ENCODE measurements at places on chromosomes 6 and 20.

- peak; percentile 50 for DNase-seq
Observed at GRCh38 chr20:37697314-37697713, 3.5 kb downstream of the CTNNBL1 start.

DNA sequence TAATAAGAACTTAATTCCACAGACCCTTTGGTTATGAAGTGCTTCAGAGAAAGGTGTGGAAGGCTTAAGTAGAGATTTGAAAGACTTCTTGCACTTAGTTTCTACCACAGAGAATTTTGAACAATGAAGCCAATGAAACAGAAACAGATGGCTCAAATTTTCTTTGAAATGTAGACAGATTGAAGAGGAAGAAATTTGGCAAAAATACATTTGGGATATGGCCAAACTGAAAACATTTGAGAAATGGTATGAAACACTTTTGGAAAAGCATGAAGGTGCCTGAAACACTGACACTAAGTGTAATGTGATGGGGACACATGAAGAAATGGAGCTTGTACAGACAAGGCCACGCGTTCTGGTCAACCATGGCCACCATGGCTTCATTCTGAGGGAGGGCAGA is 272.4 kb upstream of the EXOC2 start:
- DNase-seq = no peak

- DNase-seq = no peak
Observed at GRCh38 chr6:43810965-43811732, 41.1 kb downstream of the VEGFA start.

GRCh38 chr20:33693741-33694638 is 7.8 kb upstream of the E2F1 start:
- DNase-seq = no peak

DNA sequence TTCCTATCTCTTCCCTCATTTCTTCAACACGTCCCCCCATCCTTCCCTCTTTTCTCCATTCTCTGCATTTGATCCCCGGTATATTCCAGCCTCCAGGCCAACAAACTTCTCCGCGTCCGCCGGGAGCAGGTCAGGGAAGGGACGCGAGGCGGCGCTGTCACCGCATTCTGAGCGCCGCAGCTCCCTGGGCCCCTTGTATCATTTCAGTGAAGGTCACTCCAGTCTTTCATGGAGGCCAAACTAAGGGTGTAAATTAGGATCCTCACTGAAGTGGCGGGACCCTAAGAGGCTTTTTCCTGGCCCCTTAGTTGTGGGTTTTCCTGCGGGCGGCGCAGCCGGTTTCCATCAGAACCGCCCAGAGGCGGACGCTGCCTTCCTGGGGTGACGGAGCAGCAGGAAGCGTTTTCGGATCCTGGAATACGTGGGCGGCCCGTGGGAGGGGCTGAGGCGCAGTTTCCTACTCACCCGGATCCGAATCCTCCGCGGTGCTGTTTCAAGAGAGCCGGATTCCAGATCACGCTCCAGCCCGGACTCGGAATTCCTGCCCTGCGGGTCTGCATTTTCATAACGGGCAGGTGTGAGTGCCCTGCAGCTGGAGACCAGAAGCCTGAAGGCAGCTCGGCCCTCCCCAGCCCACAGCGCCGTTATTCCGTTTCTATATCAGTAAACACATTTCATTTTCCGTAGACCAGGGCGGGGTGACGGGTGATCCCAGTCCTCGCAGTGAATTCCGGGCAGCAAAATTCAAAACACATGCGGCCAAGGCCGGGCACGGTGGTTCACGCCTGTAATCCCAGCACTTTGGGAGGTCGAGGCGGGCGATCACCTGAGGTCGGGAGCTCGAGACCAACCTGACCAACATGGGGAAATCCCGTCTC is 3.6 kb upstream of the MICA start:
- DNase-seq = peak; percentile 51

DNA sequence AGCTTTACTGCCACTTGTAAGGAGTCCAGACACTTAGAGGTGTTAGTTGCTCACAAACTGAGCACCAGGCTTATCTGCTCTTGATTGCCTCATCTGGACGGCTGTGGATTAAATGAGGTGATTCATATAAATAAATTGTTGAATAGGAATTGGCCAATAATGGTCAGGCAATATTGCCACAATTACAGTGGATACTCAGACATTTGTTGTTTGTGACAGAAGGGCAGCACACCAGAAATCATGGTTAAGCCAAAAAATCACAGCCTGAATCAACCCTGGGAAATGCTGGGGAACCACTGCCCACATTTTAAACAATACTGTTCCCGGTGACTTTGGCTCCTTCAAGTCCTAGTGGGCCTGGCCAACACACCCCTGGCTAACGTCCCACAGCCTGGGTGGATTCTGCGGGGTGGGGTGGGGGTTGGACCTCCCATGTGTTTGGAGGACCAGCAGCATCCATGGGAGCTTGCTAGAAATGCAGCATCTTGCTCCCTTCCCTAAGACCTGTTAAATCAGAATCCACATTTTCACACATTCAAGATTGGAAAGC is 29.5 kb upstream of the SPDEF start:
- no peak for DNase-seq

DNA sequence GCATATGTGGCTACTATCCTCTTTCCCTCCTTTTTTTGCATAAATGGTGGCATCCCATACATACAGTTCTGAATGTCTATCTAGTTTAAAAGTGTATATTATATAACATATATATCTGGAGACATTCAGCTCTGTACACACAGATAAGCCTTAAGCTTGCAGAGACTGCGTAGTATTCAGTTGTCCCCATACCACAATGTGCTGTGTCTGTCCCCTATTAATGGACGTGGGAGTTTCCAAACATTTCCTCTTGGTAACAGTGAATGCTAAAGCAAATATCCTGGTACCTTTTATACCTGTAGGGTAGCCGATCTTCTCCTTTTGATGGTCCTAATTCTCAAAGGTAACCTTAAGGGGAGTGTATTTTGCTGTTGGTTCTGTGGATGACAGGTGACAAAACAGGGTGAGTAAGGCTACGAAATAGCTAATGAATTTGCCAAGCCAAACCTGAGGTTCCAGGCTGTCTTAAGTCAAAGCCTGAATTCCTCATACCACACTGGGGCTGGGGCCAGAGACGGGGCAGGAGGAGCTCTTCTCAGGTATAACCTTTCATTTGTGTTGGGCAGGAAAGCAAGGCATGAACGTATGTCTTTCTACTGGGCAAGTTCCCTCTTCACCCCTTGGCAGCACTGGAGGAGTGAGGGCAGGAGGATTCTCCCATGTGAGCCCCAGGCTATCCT is 7.8 kb upstream of the C2 start:
- no peak for DNase-seq

- DNase-seq = no peak
Observed at GRCh38 chr20:24816907-24817306, 132.2 kb upstream of the CST7 start.

DNA sequence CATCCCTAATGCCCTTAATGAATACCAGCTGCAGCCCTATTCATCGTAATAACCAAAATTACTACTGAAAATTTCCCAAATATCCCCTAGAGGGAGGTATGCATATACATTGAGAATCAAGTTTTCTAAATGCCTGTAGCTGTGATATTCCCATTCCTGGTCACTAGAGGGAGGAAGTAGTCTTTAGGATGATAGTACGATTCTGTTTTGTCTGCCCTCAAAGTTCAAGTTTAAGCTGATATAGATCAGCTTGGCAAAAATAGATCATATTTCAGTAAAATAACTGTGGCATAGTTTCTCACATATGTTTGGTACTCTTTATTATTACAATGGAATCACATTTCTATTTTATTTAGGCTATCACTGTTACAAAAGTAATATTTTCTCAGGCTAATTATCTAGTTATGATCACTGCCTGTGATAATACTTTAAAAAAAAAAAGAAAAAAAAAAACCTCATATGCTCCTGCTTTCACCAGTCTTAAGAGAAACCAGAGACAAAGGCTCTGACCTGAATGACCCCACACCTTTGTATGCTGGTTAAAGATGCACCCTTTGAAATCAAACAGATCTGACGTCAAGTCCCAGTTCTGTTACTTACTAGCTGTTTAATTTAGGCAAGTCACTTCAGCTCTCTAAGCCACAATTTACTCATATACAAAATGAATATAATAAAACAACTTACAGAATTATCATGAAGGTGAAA is 11.0 kb downstream of the TSPYL1 start:
- DNase-seq = no peak

DNA sequence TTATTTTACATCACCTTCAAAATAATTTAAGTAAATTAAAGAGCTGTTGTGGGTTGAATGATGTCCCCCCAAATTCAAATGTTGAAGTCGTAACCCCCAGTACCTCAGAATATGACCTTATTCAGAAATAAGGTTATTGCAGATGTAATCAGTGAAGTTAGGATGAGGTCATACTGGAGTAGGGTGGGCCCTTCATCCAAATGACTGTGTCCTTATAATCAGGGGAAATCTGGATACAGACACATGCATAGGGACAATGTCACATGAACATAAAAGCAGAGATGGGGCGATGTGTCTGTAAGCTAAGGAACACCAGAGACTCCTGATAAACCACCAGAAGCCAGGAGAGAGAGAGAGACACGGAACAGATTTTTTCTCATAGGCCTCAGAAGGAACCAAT is 13.3 kb upstream of the IL20RA start:
- no peak for DNase-seq

GRCh38 chr20:24669701-24670100 is 200.3 kb downstream of the SYNDIG1 start:
- DNase-seq = no peak

DNA sequence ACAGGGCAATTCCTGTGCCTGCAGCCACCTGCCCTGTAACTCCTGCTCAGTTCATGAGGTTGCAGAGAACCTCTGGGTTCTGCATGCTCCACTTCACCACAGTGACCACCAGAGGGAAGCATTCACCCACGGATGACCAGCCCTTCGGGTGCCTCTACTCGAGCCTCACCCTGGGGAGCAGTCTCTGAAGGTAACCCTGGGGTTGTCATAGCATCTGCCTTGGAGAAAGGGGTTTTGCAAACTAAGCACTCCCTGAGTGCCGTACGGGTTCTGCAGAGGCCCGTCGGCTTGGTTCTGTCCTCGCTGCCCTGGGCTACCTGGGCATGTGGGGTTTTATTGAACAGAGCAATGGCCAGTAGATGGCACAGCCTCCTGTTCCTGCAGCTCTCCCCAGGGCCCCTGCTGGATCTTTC is 10.2 kb upstream of the CST5 start:
- DNase-seq = peak; percentile 51

DNA sequence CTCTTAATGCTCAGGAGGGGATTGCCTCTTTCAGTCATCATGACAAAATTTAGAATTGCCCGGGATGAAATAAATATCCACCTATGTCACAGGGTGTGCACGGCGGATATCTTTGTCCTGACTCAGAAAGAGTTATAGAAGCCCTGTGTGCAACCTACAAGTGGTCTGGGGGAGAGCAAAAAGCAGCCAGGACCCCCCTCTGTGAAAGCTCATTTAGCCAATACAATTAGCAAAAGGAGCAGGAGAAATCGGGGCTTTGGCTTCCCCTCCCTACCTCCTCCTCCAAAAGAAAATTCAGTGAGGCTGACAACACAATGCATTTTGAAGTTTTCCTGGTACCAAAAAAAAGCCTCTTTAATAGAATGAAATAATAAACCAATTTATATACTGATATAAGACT is 21.8 kb downstream of the FOXA2 start:
- DNase-seq = no peak

DNA sequence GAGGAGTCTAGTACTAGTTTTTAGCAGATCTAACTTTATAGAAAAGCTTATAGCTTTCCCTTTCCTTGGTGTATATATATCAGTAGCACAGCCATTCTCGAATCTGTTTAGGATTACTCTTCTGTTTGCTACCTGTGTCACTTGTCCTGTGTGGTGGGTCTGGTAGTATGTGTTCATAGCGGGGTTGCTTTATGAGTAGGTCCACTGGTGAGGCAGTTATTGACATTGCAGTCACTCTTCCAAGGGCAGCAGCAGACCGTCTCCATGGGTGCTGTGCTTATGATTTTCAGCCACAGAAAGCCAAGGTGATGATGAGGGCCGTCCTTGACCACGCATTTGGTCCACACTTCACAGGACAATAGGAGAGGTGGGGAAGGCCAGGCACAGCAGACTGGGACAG is 171.5 kb downstream of the CDKAL1 start:
- DNase-seq = no peak

- DNase-seq = no peak
Observed at GRCh38 chr20:36305602-36306551, at the start of gene DLGAP4. Gene DLGAP4, plus strand, starts transcription at chr20:36306339. Its CDS starts 125,379 bp downstream, at chr20:36431718.

- DNase-seq = no peak
Observed at GRCh38 chr6:89979481-89980119, 85.3 kb downstream of the GJA10 start.

- DNase-seq = no peak
Observed at GRCh38 chr6:56220078-56220477, 27.3 kb downstream of the COL21A1 start.

DNA sequence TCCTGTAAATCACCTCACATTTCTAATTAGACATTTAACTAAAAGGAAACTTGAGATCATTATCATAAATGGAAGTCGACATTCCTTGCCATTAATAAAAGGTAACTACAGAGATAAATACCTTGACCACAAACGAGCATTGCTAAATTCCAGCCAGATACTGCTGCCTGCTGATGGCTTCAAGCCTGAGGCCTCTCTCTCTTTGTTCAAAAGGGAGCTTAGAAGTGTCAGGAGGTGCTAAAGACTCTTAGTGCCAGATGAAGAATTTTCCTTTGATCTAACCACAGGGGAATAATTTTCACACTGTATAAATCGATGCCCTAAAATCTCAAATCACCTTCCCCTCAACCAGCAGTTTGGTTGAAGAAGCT is 248.2 kb upstream of the PMEPA1 start:
- DNase-seq = no peak

GRCh38 chr20:59508729-59509128 is 95.6 kb upstream of the PHACTR3 start:
- DNase-seq = no peak

GRCh38 chr6:81863123-81863522 is 110.6 kb upstream of the TENT5A start:
- no peak for DNase-seq

- no peak for DNase-seq
Observed at GRCh38 chr20:63206878-63207277, 9.1 kb downstream of the YTHDF1 start.

DNA sequence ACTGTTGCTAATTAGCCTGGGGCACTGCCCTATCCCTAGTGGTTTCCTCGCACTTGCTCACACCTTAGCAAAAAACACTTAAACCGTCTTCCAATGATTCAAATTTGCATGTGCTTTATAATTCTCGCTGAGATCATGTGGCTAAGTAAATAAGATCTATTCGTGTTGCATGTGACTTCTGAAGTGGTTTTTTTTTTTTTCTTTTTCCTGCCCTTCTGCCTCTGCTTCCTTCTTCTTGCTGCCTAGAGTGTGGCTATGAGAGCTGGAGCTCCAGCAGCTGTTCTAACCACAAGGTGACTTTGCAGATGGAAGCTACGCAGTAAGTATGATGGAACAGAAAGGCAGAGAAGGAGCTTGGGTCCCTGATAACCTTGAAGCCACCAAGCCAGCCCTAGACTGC is 36.5 kb downstream of the SULF2 start:
- no peak for DNase-seq

GRCh38 chr6:105191351-105191750 is 11.5 kb upstream of the POPDC3 start:
- DNase-seq = no peak

Data from CD4-positive, alpha-beta T cell treated with Interferon alpha-2 for 1 hour (primary cell).